ENCODE measurements at places on chromosomes 3 and 15.

GRCh38 chr15:34608517-34608916 lies 25.1 kb upstream of the GOLGA8B start:
- no peak for DNase-seq

- DNase-seq, result no peak
These were observed 27.1 kb downstream of the CPN2 start for GRCh38 chr3:194323785-194324735.

DNA sequence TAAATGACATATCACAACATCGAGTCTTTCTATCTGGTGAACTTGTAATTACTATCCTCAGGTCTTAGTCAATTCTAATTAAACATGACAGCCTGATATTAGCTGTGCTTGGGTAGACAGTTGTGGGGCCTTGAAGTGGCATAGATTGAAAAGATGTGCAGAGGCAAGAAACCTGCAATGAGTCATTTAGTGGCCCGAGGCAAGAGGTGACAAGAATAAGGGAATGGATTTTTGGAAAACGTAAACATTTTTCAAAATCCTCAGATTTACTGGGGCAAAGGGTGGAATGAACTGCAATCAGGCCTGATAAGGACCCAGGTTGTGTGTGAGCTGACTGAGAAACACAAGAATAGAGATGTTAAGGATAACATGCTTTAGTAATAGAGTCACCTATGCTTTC lies 29.5 kb upstream of the ULK4 start:
- DNase-seq, result no peak

DNA sequence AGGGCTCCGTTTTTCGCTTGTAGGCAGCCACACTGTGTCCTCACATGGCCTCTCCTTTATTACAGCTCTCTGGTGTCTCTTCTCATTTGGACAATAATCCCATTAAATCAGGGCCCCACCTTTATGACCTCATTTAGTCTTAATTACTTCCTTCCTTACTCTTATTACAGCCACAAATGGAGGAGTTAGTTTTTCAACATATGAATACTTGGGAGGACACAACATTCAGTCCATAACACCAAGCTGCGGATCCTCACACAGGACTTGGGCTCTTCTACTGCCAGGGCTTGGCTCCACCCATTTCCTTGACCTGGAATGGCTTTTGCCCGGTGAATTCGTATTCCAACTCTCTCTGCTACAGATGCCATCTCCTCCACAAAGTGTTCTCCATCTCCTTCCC lies 74.3 kb upstream of the SLC7A14 start:
- DNase-seq, result no peak

GRCh38 chr3:175713268-175713667 lies 854.1 kb downstream of the NAALADL2 start:
- no peak for DNase-seq

GRCh38 chr3:50585919-50586762 lies 16.8 kb downstream of the HEMK1 start:
- no peak for DNase-seq

GRCh38 chr3:171654809-171655208 lies 155.5 kb downstream of the PLD1 start:
- no peak for DNase-seq

- no peak for DNase-seq
These were observed 10.2 kb upstream of the GATA2 start for GRCh38 chr3:128503164-128503651.

DNA sequence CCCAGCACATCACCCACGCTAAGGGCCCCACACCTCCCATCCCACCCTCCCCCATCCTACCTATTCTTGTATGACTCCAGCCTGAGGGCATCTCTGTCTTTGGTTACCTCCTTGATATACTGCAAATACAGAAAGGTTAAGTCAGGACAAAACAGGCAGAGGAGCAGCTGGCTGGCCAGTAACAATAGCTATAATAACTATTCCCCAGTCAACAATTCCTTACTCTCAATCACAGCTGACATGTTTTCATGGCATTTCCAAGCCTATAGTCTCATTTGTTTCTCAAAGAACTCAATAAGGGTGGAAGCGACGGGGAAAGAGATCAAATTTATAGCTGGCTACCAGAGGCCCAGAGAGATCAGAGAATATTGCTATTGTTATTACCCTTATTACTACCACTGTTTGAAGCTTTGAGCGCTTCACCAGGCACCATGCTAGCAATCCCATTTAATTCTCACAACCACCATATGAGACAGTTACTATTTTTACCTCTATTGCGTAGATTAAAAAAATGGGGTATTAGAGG lies 93.0 kb upstream of the C2CD4B start:
- DNase-seq, result no peak

DNA sequence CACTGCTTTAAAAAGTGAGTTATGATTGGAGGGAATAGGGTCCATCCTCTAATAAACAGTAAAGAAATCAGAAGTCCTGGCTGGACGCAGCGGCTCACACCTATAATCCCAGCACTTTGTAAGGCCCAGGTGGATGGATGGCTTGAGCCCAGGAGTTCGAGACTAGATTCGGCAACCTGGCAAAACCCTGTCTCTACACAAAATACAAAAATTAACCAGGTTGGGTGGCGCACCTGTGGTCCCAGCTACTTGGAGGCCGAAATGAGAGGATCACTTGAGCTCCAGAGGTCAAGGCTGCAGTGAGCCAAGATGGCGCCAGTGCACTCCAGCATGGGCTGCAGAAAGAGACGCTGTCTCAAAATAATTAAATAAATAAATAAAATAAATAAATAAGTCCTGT lies 171.2 kb downstream of the POTEB3 start:
- no peak for DNase-seq

DNA sequence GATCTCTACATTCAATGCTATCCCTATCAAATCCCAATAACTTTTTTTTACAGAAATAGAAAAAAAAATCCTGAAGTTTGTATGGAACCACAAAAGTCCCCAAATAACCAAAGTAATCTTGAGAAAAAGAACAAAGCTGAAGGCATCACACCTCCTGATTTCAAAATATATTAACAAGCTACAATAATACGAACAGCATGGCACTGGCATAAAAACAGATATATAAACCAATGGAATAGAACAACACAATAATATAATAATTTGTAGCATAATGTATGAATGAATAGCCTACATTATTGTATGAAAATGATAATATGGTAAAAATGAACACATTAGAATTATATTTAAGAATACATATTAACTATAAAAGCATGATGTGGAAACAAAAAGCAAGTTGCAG lies 76.7 kb upstream of the TMC3 start:
- DNase-seq, result no peak

DNA sequence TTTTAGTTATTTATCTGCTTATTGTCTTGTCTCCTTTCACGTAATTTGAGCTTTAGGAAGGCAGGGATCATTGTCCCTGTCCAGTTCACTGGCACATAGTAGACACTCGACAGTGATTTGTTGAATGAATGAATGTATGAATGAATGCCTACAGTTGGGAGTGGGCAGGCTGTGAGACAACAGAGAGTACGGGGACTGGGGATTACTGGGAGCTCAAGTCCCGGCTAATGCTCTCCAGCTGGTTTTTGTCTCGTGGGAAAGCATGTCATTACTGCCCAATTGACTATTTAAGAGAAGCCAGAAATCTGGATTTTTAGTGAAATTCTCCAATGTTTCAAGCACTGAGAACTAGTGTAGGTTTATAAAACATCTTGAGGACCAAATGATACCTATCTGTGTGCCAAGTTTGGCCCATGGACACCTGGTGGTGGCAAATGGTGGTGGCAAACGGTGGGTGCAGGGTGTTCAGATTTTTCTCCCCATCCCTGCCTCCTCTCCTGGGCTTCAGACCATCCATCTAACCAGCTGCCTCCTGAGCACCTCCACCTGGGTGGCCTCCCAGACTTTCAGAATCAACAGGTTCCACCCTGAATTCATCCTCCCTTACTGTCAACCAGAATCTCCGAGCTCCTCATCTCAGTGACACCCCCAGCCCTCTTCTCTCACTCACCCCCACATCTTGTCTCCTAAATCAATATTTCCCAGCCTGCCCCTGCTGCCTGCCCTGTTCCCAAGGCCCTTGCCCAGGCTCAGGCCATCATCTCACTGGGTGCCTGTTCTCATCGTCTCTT lies 36.2 kb upstream of the TRH start:
- DNase-seq, result no peak

- no peak for DNase-seq
These were observed 1428.2 kb upstream of the GBE1 start for GRCh38 chr3:83189634-83190033.

DNA sequence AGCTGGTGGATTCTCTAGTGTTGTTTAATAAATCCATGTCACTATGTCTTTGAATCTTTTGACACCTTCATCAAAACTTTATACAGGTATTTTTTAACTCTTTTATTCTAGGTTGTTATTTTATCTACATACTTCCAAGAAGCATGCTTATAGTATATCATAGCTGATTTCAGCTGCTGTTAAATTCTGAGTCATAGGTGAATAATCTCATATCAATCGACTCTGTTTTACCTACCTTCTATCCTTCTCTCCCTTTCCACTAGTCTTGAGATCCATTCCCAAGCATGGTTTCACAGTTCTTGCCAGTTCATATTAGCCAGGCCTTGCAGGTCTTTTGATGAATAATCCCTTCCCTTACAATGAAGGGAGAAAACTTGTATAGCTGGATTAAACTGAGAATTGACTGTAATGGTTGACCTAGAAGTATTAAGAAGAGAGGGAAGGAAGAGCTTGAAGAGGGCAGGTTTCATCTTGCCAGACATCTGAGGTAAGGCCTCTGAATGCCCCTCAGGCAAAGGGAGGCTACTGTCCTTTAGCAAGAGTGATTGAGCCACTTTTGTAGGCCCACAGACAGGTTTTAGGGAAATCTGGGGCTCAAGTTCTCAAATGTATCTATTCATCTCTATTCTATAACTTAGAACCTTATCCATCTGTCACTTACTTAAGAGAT lies 146.4 kb downstream of the EPHA6 start:
- no peak for DNase-seq

- no peak for DNase-seq
These were observed 44.8 kb upstream of the MRPL3 start for GRCh38 chr3:131547585-131547984.

- DNase-seq, result peak; percentile 20
These were observed 2.7 kb upstream of the OPA1 start for GRCh38 chr3:193590088-193590856.

DNA sequence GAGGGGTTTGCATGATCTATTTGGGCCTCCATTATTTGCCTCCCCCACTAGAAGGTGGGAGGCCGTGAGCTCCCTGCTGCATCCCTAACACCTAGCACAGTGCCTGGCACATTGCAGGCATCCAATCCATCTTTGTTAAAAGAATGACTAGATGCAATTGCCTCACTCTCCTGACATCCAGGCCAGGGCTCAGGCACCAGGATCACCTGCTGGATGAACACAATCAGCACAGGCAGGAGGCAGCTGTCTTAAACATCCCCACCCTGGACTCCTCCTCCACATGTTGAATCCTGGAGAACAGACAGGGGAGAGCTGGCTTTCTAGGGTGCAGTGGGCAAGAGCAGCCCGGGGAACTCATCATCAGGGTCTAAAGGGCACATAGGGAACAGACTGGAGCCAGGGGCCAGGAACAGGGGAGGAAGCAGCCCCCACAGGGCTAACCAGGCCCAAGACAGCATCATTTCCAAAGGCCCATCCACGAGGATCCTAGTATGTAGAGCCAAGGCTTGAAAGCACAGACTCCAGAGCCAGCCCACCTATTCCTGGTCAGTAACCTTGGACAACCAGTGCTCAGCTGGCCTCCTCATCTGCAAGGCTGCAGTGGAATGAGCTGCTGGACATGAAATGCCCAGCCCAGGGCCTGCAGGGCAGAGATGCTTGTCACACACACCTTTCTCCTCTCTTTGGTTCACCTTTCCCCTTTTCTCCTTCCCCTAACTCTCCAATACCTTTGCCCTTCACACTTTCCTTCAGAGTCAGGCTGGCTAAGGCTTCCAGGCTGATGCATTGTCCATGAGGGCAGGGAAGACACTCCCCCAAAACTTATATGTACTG lies 254.4 kb upstream of the TLE3 start:
- no peak for DNase-seq

- DNase-seq, result peak; percentile 56
These were observed 1.3 kb downstream of the SLC7A14 start for GRCh38 chr3:170584585-170585007.

DNA sequence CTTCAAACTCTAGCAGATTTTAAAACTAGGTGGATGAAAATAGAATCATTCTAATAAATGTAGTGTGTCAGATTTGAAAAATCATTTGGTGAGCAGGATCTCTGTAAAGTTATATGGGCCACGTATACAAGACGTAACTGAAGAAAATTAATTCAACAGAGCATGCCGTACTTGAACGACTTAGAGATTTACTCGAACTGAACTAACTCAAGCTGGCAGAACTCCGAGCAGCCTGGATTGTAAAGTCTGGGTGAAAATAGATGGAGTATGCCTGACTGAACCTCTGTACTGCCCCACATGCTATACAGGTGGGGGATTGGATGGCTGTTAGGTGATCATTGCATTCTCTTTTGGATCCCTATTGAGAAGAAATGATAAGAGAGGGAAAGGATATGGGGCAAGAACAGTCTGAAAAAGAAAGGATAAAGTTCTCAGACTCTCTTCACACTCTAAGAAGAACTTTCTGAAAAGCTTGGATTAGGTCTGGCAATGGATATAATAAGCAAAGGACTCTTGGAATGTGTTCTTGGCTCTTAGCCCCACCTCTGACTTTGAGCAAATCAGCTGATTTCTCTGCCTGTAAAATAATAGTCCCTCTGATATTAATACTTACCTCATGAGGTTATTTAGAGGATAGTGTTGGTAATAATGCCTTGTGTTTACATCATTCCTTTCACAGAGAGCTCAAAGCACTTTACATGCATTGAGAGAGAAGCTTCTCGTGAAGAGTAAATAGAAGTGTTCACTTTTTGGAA lies 147.5 kb downstream of the FILIP1L start:
- no peak for DNase-seq

- no peak for DNase-seq
These were observed 42.9 kb downstream of the COLQ start for GRCh38 chr3:15478640-15478979.

DNA sequence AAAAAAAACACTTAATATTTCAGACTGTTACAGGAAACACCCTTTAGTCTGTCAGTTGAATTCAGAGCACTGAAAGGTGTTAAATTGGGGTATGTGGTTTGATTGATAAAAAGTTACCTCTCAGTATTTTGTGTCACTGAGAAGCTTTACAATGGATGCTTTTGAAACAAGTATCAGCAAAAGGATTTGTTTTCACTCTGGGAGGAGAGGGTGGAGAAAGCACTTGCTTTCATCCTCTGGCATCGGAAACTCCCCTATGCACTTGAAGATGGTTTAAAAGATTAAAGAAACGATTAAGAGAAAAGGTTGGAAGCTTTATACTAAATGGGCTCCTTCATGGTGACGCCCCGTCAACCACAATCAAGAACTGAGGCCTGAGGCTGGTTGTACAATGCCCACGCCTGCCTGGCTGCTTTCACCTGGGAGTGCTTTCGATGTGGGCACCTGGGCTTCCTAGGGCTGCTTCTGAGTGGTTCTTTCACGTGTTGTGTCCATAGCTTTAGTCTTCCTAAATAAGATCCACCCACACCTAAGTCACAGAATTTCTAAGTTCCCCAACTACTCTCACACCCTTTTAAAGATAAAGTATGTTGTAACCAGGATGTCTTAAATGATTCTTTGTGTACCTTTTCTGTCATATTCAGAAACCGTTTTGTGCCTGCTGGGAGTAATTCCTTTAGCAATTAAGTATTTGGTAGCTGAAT lies 17.9 kb downstream of the TMEM43 start:
- DNase-seq, result no peak

- no peak for DNase-seq
These were observed 1068.0 kb upstream of the CADM2 start for GRCh38 chr3:83890763-83891135.

GRCh38 chr3:54818942-54819341 lies 108.9 kb downstream of the LRTM1 start:
- no peak for DNase-seq

- no peak for DNase-seq
These were observed 19.9 kb downstream of the ALDH1L1 start for GRCh38 chr3:126160243-126161210.
